ENCODE measurements at places on chromosomes 11 and 22. TPM values are rescaled to one million over a fixed set of nuclear protein-coding genes. Genes with fewer than 3 reads are reported as not detected.

- peaks cover 20% of the 10 kb centered on the region for H3K27me3 ChIP-seq
- no peaks in the 10 kb centered on the region for H3K4me1 ChIP-seq
- no peak overlapping the region for H3K27ac ChIP-seq
- DNase-seq, result no peak
Observed at GRCh38 chr11:30258679-30259078, 27.9 kb downstream of the FSHB start.

DNA sequence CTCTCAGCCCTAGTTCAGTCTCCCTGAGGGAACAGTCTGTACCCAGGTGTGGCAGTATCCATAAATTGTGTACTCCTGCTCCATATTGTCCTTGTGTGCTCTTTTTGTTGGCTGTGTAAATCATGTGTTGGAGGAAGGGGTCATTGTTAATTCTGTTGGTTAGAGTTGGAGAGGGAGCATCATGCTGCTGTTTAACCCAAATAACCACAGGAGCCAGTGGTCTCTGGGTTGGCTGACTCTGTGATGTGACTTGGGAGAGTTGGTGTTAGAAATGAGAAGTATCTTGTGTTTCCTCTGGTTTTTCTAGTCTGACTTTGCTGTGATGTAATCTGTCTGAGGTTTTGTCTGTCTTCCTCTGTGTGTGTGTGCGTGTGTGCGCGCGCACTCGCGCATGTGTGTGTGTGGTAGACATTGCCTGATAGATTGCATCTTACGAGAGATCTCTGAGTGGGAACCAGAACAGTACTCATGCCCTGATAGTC is 30.5 kb downstream of the CTNND1 start:
- H3K4me1 ChIP-seq, result peaks cover 5% of the 10 kb centered on the region
- peaks cover 65% of the 10 kb centered on the region for H3K36me3 ChIP-seq

GRCh38 chr22:36613958-36614357 is 85.0 kb upstream of the EIF3D start:
- H3K4me3 ChIP-seq, result no peak overlapping the region
- DNase-seq, result no peak
- H3K27me3 ChIP-seq, result peaks cover 4% of the 10 kb centered on the region
- no peak overlapping the region for H3K27ac ChIP-seq
- peaks cover 10% of the 10 kb centered on the region for H3K4me1 ChIP-seq
- H3K36me3 ChIP-seq, result no peaks in the 10 kb centered on the region

- H3K4me1 ChIP-seq, result no peaks in the 10 kb centered on the region
- no peak for DNase-seq
- H3K27ac ChIP-seq, result no peak overlapping the region
- H3K27me3 ChIP-seq, result no peaks in the 10 kb centered on the region
- peaks cover 52% of the 10 kb centered on the region for H3K36me3 ChIP-seq
- no peak overlapping the region for H3K4me3 ChIP-seq
Observed at GRCh38 chr11:130101661-130102060, 32.0 kb downstream of the APLP2 start.

GRCh38 chr22:36872084-36872483 is 11.3 kb downstream of the NCF4 start:
- no peaks in the 10 kb centered on the region for H3K4me1 ChIP-seq
- H3K4me3 ChIP-seq, result no peak overlapping the region
- no peak overlapping the region for H3K27ac ChIP-seq
- peaks cover 5% of the 10 kb centered on the region for H3K27me3 ChIP-seq
- DNase-seq, result no peak

- no peak for DNase-seq
- no peak overlapping the region for H3K4me3 ChIP-seq
- H3K4me1 ChIP-seq, result no peaks in the 10 kb centered on the region
- no peaks in the 10 kb centered on the region for H3K27me3 ChIP-seq
- peaks cover 28% of the 10 kb centered on the region for H3K36me3 ChIP-seq
Observed at GRCh38 chr22:42624551-42625106, 9.9 kb upstream of the POLDIP3 start.

GRCh38 chr11:130126516-130126915 is 33.1 kb upstream of the ST14 start:
- DNase-seq, result peak; percentile 17
- H3K4me3 ChIP-seq, result no peak overlapping the region
- H3K27me3 ChIP-seq, result no peaks in the 10 kb centered on the region
- H3K36me3 ChIP-seq, result peaks cover 100% of the 10 kb centered on the region

IGSF9B gene
- total RNA-seq, result 18.4 TPM

TSSK2 gene
- not detected for total RNA-seq

OR52A1 gene
- 4.0 TPM for total RNA-seq

DBX1 gene
- total RNA-seq, result not detected
